ENCODE measurements at places on chromosomes 3 and 15. TPM values are rescaled to one million over a fixed set of nuclear protein-coding genes. Genes with fewer than 3 reads are reported as not detected.

- DNase-seq: peak; percentile 69
Measured at GRCh38 chr3:137970914-137971831, 38.8 kb upstream of the CLDN18 start.

GRCh38 chr3:77040926-77041722, 1.2 kb downstream of the ROBO2 start:
- no peak for DNase-seq

GRCh38 chr3:71309342-71309741, 274.2 kb downstream of the FOXP1 start:
- peak; percentile 81 for DNase-seq

DNA sequence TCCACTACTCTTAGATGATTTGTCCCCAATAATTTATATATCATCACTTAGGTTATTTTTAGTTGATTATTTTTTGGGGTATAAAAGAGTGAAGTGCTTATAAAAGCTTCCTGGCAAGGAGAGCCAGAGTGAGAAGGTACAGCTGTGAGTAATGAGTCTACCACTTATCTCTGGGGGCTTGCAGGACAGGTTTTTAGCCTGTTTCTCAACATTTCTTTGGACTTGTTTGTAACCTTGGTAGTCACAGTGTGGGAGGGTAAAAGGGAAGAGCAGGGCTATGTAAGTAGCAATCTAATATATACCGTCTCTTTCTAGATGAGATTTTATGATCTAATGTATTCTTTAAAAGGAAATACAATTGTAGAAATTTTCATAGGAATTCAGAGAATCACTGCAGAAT, 321.3 kb upstream of the GOLIM4 start:
- DNase-seq: no peak

GRCh38 chr3:36729204-36730056, 34.9 kb downstream of the DCLK3 start:
- DNase-seq: no peak

- no peak for DNase-seq
Measured at GRCh38 chr3:192419312-192419711, 308.0 kb downstream of the FGF12 start.

GRCh38 chr3:179967622-179968021, 69.1 kb downstream of the PEX5L start:
- peak; percentile 47 for DNase-seq

- no peak for DNase-seq
Measured at GRCh38 chr3:59677747-59678702, 628.2 kb upstream of the CFAP20DC start.

- no peak for DNase-seq
Measured at GRCh38 chr3:195207731-195208130, 63.2 kb downstream of the XXYLT1 start.

The PLA2G4D gene
- total RNA-seq: not detected

The UROC1 gene
- total RNA-seq: not detected

The ST8SIA2 gene
- not detected for total RNA-seq

The TEX9 gene
- total RNA-seq: 0.76 TPM

Data from activated CD8-positive, alpha-beta memory T cell treated with anti-CD3 and anti-CD28 coated beads, Interleukin-2, amount 10 ng/mL, durations not matched to agents 7 days and 5 days (primary cell).